Esophagus mucosa (tissue), 1 donor: ENCODE measurements at places on chromosomes 16 and 17.

DNA sequence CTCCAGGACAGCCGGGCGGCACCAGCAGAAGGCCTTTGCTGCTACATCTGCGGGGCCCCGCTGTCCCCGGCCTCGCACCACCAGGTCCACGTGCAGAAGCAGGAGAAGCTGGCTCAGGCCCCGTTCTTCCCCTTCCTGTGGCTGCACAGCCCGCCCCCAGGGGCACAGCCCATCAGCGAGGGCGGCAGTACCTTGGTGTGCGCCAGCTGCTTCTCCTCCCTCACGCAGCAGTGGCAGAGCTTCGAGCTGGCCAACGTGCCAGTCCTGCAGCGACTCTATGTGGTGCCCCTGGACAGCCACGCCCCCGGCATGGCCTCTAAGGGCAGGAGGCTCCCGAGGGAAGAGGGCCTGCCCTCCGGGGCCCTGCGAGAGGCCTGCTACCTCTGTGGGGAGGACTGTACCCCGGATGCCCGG, 58.3 kb upstream of the CIBAR2 start:
- ATAC-seq: no peak

DNA sequence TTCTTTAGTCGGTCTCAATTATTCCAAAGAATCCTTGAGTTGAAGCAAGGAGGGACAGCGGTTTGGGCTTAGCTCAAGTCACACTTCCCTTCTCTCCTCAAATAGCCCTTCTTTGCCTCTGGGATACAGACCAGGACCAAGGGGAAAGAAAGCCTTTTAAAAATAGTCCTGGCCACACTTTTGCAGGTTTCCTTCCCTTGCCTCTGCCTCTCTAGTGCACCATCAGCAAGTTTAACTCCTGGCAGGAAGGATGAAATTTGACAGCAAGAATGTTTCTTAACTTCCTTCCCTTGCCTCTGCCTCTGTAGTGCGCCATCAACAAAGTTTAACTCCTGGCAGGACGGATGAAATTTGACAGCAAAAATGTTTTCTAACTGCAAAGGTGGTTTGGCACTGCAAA, 7.2 kb upstream of the G6PC1 start:
- no peak for ATAC-seq

GRCh38 chr17:38585056-38585917, 20.5 kb downstream of the SRCIN1 start:
- peak; percentile 59 for ATAC-seq

- peak; percentile 20 for ATAC-seq
These were observed 102.1 kb downstream of the SNX29 start for GRCh38 chr16:12078405-12079280.
